Fibroblast of skin of left quadriceps (primary cell): ENCODE measurements at places on chromosomes 3 and 15.

DNA sequence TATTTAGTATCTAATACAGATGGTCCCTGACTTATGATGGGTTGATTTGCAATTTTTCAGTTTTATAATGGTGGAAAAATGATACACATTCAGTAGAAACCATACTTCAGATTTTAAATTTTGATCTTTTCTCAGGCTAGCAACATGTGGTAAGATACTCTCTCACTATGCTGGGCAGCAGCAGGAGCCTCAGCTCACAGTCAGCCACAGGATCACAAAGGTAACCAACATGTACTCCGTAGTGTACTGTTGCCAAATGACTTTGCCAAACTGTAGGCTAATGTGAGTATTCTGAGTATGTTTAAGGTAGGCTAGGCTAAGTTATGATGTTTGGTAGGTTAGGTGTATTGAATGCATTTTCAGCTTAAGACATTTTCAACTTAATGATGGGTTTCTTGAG, 498.6 kb upstream of the DPPA4 start:
- DNase-seq = no peak

- DNase-seq = no peak
These were observed 67.4 kb downstream of the CORO2B start for GRCh38 chr15:68646156-68646555.

- DNase-seq = no peak
These were observed 1090.2 kb downstream of the FHIT start for GRCh38 chr3:60160822-60161748.

DNA sequence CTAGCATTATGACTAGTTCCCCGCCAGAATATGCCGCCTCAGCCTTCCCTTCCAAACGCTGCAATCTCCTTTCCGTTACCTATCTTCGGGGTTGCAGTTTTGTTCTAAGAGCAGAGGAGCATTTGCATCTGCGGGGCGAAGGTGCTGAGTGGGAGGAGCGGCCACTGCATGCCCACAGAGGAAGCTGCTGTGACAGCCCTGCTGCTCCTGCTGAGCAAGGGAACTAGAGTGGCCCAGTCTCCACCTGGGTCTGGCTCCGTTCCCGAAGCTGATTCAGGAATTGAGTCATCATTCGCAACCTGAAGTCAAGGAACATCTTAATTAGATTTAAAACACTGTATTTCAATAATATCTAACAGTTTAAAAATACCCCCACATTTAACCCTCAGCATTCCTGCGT, 98.2 kb upstream of the TJP1 start:
- DNase-seq = no peak

GRCh38 chr3:119375106-119375505, 80.9 kb downstream of the ARHGAP31 start:
- DNase-seq = no peak

DNA sequence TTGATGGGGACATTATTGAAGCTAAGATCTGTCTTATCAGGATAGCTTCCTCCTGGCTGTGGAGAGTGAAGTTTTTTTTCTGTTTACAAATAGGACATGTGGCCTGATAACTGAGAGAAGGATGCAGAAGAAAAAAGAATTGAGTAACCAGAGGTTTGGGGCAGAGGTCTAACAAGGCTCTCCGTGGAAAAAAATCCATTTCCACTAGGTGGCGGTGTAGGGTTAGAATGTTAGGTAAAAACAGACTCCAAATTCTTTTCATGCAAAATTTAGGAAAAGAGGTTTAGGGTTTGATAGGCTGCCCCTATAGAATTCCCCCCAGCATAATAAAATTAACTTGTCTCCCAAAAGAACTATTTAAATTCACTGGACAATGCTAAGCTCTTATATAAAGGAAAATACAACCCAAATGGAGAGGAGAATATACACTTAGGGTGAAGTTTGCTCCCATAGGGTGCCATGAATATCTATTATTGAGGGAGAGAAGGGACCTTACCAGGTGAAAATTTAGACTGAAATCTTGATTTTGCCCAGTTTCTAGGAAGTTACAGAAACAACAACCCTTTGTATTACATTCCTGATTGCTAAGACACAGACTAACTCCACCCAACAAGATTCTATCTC, 1560.4 kb downstream of the OTOL1 start:
- DNase-seq = no peak

DNA sequence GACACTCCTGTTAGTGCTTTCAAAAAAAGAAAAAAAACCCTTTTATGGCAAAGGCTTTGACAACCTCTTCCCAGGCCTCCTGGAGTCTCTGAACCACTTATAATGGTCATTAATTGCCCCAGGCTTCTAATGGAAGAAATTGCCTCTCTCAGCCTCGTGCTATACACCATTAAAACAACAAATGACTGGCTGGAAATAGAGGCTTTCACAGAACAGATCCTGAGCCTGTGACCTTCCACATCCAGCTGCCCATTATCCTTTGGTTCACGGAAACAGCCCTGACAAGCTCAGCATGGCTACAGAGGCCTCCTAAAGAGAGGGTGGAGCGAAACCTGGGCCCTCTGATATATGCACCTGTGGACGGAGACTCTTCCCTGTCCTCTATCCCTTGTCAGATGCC, 26.8 kb upstream of the MKRN3 start:
- no peak for DNase-seq
